ENCODE measurements at places on chromosomes 1 and 21.
A peak's percentile ranks its signal among the peaks of the same experiment; 100 is the strongest.

- no peak for DNase-seq
Observed at GRCh38 chr21:27740084-27740483, 773.2 kb upstream of the ADAMTS5 start.

GRCh38 chr1:75723989-75724471, 479 bp upstream of the ACADM start:
- peak; percentile 6 for DNase-seq

GRCh38 chr1:119139403-119139802, 1.1 kb downstream of the WARS2 start:
- DNase-seq: no peak

DNA sequence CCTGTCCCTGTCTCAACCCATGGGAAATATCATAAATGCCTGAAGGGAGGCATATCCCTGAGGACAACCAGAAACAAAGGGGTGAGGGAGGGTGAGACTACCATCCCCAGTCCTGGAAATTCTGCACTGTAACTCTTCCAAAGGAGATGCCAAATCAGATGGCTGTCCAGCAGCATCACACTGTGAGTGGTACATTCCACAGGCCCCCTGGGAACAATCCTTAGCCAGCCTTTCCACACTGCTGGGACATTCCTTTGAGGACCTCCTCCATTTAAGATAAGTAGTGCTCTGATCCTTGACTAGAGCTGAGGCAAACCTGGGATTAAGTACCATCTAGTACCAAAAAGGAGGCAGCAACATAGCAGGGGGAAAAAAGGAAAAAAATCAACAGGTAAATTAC, 10.7 kb downstream of the IVL start:
- no peak for DNase-seq

DNA sequence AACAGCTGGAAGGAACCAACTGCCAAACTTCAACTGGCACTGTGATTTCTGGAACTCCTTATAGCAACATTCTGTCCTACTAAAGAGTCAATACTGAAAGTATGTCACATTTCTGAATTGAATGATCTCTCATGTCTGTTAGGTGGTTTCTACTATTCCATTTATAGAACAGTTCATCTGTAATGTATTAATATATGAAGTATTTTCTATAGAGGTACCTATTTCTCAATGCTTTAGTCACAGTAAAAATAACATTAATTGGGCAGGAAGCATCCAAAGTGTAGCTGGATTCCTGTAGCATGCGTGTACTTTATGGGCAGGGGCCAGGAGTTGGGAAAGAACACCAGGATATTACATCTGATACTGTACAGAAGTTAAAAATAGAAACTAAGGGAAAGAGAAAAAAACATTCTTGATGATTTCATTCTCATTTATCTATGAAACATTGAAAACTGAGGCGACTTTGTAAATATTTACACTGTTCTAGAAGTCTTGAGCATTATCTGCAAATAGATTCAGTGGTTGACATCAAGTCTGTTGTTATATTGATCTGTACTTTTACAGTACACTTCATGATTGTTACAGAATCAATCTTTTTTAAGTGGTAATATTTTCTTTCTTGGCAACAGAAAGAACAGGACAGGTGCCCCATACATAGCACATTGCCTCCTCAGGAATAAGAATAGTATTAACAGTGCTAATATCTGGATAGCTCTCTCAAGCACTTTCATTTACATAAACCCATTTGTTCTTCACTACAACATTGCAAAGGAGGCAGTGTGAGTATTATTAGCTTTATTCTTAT, 6.2 kb upstream of the ZNF281 start:
- peak; percentile 88 for DNase-seq

DNA sequence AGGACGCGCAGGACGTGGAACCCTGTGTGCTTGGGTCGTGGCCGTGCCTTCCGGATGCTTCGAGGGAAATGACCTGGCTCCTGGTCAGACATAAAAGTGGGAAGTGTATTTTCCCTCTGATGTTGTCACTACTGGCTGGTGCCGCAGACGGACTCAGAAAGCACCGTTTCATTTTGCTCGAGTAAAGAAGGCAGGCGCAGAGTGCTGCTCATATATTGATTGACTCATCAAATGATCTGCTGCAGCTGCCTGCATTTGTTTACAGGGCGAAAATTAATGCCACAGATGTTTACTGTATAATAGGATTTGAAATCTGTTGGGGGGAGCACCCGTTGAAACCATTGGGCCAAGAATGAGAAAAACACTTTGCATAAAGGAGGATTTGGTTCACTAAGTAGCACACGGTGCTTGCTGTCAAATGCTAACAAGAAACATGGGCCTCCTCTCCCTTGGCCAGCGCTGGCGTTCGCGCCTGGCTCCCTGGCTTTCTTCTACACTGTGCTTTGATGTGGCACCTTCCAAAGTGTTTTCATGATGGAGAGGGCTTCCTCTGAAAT, 365.5 kb downstream of the CAMTA1 start:
- no peak for DNase-seq

Measured in HFF-Myc (cell line).